Neural crest cell (in vitro differentiated cells): ENCODE measurements at places on chromosomes 3 and 15. TPM values are rescaled to one million over a fixed set of nuclear protein-coding genes. Genes with fewer than 3 reads are reported as not detected.

DNA sequence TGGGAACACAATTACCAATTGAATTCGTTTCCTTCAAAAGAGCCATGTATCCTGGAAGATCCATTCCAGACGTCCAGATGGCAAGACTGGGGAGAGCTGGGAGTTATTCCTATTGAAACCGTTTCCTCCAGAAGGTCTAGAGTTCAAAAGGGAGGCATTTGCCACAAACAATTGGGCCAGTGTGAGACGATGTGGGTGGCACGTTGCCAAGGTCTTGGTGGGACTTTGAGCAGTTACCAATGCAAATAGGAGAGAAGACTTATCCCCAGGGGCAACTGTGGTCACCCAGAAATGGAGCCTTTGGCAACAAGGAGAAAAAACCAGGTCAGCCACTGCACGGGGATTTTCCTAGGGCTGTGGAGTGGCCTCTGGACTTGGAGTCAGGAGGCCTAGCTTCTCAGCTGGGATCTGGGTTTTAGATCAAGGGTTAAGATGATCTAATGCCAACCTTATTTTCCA, 29.6 kb upstream of the TLE3 start:
- peak; percentile 50 for DNase-seq
- peaks cover 30% of the 10 kb centered on the region for H3K27me3 ChIP-seq
- H3K36me3 ChIP-seq: no peaks in the 10 kb centered on the region
- H3K4me1 ChIP-seq: peaks cover 33% of the 10 kb centered on the region
- no peak overlapping the region for H3K27ac ChIP-seq

The MUSTN1 gene
- 3.4 and 4.1 TPM in 2 replicates for total RNA-seq

The MRPS11 gene
- total RNA-seq: 56.1 and 56.3 TPM in 2 replicates

DNA sequence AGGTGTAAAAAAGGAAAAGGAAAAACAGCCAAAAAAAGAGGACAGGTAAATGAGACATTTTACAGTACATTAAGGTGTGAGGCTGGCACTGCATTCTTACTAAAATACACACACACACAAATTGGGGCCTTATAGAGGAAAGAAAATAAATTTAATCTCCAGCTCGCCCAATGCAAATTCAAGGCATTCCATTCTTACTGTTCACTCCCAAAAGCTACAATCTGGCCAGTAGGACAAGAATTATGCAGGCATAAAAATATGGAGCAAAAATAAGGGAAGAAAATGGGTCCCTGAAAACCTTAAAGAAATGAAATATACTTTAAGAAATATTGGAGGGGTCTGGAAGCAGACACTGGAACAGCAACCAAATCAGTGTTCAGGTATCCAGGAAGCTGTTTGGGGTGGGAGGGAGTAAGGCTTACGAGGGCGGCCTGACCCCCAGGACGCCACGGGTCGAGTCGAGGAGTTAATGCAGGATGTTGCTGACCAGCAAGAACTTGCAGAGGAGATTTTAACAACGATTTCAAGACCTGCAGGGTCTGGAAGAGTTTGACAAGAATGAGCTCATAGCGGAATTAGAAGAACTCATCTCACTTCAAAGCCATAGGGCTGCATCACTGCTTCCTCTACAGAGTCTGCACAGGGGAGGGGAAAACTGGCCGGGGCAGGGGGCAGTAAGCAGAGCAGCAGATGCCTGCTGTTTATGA, 245.5 kb downstream of the TBL1XR1 start:
- no peak for DNase-seq
- no peaks in the 10 kb centered on the region for H3K4me1 ChIP-seq
- no peaks in the 10 kb centered on the region for H3K36me3 ChIP-seq
- no peak overlapping the region for H3K4me3 ChIP-seq
- no peaks in the 10 kb centered on the region for H3K27me3 ChIP-seq

DNA sequence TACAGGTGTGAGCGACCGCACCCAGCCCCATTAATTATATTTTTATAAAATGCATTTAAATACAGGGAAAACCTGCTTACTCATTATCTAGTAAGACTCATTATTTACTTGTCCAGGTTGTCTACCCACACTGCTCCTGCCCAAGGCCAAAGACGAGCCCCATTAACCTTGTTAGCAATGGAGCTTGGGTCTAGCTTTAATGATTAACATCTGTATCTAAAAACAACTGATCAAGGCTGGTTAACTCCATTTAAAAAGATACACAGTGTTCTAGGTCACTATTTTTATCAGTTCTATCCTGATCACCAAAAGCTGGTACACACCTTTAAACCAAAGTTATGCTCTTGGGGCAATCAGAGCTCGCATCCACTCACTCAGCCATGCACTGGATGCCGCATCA, 10.4 kb upstream of the NCKIPSD start:
- no peak for DNase-seq
- peaks cover 21% of the 10 kb centered on the region for H3K4me1 ChIP-seq
